GM13977 (cell line): ENCODE measurements at places on chromosomes 2 and 18.

DNA sequence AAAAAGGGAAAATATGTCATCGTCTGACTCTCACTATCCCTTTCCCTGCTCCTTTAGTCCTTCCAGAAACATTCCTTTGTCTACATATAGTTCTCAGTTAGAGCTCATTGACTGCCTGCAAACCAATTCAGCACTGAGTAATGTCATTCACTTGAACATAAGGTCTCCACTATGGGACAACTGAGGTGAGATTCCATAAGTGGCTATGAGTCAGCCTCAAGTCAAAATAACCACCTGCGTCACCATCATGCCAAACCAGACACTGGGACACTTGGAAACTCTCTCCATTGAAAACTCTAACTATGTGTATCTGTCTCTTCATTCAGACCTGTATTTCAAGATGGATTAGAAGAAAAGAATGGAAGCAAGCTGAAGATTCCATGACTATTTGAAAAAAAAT, 878.0 kb upstream of the PIK3C3 start:
- no peak for DNase-seq

DNA sequence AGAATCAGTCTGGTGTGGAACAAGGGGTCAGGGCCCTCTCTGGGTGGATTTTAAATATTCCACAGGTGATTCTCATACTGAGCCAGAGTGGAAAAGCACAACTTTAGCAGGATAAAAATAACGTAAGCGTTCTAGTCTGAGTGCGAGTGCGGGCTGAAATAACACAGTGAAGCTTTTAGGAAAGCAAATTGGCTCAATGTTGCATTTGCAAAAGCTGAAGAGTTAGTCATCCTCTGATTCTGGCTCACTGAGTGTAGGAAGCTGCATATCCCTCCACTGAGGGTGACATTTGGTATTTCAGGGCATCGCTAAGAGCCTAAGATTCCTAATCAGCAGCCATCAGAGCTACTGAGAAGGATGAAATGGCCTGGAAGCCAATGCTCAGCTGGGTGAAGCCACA, 134.7 kb downstream of the RIF1 start:
- no peak for DNase-seq

GRCh38 chr2:175359710-175360109, 178.2 kb upstream of the ATP5MC3 start:
- no peak for DNase-seq

DNA sequence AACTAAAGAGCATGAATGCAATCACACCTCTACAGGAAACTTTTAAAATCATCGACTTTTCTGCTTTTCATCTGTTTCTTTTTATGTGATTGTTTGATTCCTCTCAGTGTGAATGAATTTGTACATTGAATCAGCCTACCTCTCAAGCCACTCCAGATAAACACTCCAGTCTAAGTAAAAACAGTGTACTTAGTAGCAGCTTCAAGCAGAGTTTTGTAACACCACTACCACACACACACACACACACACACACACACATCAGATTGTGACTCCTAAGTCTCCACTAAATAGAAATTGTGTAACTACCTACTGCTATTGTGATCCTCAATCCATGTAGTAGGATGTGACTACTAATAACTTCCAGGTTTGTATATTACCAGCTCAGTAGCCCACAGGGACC, 65.3 kb upstream of the EPB41L5 start:
- no peak for DNase-seq

- no peak for DNase-seq
Measured at GRCh38 chr18:14961991-14962390, 214.0 kb downstream of the ANKRD30B start.

DNA sequence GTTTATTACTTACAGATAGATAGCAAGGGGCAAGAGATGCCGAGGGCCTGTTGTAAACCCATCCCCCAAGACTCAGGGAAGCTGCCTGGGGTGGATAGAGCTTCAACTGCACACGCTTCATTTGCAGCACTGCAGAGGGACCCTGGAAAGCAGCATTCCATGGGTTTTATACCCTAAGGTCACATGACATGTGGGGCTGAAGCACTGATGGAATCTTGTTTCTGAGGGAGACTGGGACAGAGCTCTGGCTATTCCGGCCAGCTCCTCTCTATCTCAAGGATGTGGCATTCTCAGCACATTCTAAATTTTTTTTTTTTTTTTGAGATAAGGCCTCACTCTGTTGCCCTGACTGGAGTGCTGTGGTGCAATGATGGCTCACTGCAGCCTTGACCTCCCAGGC, 300.1 kb downstream of the MYCN start:
- DNase-seq = no peak

DNA sequence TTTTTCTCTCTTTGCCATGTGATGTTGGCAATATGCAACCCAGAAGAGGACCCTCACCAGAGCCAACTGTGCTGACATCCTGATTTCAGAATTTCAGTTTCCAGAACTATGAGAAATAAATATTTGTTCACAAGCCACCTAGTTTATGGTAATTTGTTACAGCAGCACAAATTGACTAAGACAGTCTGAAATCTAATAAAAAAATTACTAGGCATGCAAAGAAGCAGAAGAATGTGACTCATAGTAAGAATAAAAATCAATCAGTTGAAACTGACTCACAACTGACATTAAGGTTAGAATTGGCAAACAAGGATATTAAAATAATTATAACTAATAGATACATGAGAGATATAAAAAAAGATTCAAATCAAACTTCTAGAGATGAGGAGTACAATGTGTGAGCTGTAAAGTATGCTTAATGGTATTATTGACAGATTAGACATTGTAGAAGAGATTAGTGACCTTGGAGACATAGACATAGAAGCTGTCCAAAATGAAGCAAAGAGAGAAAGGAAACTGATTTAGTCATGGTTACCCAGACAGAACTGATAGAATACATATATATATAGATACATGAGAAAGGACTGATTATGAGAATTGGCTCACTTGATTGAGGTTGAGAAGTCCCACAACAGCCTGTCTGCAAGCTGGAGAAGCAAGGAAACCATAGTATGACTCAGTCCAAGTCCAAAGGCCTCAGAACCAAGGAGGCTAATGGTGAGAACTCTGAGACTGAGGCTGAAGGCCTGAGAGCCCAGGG, 27.8 kb upstream of the TTC39C start:
- DNase-seq = no peak

- no peak for DNase-seq
Measured at GRCh38 chr2:86107031-86107430, 996 bp downstream of the PTCD3 start.

DNA sequence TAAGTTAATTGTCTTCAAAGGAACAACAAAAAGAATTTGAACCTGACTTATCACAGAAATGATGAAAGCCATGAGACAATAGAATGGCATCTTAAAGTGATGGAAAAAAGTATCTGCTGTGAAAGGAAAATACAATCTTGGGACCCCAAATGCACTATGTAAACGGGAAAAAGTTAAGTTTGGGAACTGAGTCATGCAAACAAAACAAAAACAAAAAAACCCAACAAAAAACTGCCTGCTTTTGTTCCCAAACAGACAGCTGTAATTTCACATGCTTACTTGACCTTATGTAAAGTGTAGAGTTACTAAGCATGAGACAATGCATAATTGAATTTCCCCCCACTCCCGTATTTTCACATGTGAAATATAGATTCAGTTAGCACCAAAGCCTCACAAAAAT, 122.1 kb upstream of the RBMS1 start:
- DNase-seq = no peak

DNA sequence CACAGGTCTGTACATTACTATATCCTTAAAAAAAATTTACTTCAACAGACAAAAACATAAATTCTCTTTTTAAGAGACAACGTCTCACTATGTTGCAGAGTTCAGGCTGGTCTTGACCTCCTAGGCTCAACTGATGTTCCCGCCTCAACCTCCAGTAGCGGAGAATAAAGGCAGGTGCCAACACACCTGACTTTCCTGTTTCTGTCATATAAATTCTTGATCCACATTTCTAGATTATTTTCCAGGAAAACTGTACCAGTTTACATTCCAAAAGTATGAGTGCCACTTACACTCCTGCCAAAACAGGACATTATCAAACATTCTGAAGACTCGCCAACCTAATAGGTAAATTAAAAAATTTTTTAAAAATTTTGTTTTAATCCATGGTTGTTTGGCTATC, 48.6 kb downstream of the PUM2 start:
- DNase-seq = no peak

DNA sequence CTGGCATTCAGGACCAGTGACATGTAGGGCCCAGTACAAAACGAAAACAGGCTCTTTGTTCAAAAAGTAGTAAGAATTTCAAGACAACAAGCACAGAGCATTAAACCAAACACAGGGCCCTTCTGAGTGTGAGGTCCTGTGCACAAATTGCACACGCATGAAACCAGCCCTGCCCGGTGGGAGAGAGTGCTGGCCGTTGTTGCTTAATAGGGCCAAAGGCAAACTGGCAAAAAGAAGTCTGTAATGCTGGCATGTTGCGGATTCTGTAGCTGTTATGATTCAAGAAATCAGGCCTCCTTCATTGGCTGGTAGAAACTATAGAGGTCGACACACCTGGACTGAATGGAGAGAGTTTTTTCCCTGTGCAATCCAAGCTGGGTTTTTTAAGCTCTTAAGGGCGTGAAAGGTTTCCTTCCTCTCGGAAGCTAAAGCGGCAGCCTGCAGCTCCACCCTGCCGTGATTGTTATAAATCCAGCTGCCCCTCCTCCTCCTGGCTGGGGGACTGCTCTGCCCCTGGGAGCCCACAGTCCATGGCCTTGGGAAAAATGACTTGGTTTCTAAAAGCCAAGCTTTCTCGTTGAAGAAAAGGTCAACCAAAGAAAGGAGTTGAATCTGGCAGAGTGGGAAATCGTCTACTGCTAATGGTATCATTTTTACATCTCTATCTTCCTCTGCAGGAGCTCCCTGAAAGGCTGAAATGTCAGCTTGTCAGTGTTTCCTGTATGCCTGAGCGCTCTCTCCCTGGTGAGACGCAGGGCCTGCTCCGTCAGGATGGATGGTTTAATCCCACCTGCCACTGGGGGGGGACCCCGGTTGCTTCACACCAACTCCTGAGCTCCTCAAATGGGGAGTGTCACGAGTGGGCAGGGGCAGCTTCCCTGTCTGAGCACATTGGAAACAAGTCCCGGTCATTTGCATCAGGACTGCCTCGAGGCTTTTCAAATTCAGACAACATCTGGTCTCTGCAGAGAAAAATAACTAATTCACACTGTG, 143.6 kb downstream of the ALPK2 start:
- DNase-seq = no peak

DNA sequence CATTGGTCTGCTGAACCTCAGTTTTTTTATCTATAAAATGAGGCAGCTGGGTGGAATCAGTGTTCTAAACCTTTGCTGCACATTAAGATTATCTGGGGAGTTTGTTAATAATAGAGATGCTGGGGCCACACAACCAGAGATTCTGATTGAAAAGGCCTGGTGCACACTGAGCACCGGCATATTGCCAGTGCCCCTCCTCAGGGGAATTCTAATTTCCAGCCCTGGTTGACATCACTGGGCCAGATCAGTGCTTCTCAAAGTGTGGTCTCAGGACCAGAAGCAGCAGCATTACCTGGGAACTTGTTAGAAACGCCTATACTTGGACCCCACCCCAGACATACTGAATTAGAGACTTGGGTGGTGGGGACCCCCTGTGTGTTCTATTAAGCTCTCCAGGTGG, 112.5 kb downstream of the SETBP1 start:
- no peak for DNase-seq

GRCh38 chr18:35267161-35267651, 22.8 kb downstream of the ZSCAN30 start:
- no peak for DNase-seq

- peak; percentile 55 for DNase-seq
Measured at GRCh38 chr2:216222650-216223352, 113.7 kb downstream of the XRCC5 start.

- peak; percentile 75 for DNase-seq
Measured at GRCh38 chr2:239257511-239257937, 143.3 kb downstream of the HDAC4 start.

GRCh38 chr2:70514612-70515055, 39.0 kb downstream of the TGFA start:
- no peak for DNase-seq

GRCh38 chr2:226583715-226584114, 215.9 kb downstream of the IRS1 start:
- DNase-seq = no peak

- DNase-seq = no peak
Measured at GRCh38 chr2:136139631-136140030, 21.7 kb upstream of the CXCR4 start.

DNA sequence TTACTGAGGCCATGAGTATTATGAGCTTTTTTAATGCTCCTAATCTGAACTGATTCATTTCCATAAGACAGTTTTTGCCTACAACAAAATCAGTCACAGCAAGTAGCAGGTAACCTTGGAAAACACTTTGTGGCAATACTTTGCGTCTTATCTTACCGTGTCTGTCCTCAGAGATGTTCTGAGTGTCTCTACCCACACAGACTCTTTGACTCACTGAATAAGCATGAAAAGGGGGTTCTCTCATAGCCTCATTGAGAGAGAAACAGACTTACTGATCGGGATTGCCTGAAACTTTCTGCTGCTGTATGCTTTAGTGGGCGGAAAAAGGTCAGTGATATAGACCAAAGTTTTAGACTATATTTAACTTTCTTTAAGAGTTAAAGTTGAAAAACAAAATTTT, 92.6 kb downstream of the MYL12B start:
- no peak for DNase-seq

- no peak for DNase-seq
Measured at GRCh38 chr18:22473366-22473765, 55.7 kb upstream of the CTAGE1 start.

DNA sequence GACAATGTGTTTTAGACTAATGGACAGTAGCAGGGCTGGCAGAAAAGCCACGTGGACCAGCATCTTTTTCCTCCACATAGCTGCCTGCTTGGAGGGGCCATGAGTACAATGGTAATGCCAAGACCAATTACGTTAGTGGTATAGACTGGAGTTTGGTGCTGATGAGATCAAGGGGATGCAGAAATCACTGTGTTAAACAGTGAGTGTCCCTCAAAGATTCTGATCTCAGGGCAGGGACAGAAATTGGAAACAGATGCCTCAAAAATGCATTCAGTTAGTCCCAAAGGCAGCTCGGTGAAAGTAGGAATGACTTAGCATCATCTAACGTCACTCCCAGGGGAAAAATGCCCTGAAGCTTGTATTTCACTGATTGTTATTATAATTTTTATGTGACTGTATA, 72.4 kb downstream of the SLC16A14 start:
- DNase-seq = no peak

DNA sequence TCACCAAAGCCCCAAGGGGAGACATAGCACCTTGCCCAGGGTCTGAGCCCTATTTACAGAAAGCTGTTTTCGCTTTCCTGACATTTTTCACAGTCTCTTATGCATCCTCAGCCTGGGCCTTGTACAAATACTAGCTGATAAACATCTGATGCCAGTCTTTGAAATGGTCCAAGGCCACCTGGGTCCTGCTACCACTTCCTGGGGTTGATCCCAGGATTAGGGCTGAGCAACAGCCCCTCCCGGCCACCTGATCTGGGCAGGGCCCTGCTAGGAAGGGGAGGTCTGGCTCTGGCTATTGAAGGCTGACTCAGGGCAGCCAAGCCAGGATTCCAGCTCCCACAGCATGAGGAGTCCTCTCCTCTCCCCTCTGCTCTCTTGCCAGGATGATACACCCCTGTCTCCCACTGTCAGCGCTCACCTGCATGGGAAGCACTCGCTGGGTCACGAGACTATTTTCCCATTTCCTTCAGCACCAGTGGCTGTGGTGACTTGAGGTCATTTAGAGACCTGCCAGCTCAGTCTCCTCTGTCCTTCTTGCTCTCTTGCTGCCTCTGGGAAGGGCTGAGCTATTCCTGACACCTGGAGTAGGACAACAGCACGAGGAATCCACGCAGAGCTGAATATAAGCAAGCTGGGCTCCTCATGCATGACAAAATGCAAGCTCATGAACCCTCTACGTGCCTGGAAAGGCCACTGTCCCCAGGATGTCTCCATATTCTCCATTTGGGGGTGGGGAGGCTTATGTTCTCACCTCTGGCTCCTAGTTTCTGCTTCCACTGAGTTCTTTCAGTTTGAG, 53.0 kb upstream of the LGALSL start:
- no peak for DNase-seq
